ENCODE measurements at places on chromosomes 7 and 10.

GRCh38 chr7:135486261-135486920, 23.5 kb downstream of the CNOT4 start:
- H3K27me3 ChIP-seq: no peaks in the 10 kb centered on the region
- H3K27ac ChIP-seq: no peak overlapping the region
- H3K4me1 ChIP-seq: peaks cover 36% of the 10 kb centered on the region
- no peak overlapping the region for H3K4me3 ChIP-seq
- DNase-seq: no peak

- H3K27me3 ChIP-seq: no peaks in the 10 kb centered on the region
- no peaks in the 10 kb centered on the region for H3K36me3 ChIP-seq
- H3K4me1 ChIP-seq: no peaks in the 10 kb centered on the region
- no peak overlapping the region for H3K4me3 ChIP-seq
- no peak overlapping the region for H3K27ac ChIP-seq
These were observed 33.6 kb downstream of the DNMBP start for GRCh38 chr10:99975942-99976809.

GRCh38 chr10:77661100-77661499, 23.5 kb upstream of the KCNMA1 start:
- no peaks in the 10 kb centered on the region for H3K36me3 ChIP-seq
- H3K27ac ChIP-seq: no peak overlapping the region
- H3K27me3 ChIP-seq: no peaks in the 10 kb centered on the region

GRCh38 chr7:48634116-48634632, 290.2 kb upstream of the CDC14C start:
- no peak overlapping the region for H3K27ac ChIP-seq
- H3K36me3 ChIP-seq: no peaks in the 10 kb centered on the region
- no peaks in the 10 kb centered on the region for H3K4me1 ChIP-seq
- H3K4me3 ChIP-seq: no peak overlapping the region

DNA sequence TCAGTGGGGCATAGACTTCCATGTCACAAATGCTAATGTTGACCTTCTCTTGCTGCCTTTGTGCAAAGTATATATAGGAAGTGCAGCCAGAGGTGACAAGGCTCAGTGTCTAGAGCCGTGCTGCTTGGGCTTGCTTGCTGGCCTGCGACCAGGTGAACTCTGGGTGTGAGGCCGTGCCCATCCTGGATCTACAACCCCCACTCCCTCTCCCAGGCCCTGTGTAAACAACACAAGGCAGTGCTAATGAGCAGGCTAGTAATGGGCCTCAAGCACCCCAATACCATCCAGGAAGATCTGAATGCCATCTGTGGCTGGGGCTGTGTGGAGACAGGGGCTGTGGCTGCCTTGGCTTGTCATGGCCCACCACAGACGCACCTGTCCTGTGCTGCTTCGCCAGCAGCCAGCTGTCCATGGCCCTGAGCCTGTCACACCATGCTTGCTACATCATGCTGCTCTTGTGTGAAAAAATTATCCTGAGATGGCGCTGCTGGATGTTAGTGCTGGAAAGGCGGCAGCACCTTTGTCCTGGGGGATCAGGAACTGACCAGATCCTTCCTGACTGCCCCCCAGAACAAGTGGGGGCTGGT, 107.6 kb upstream of the ZNF92 start:
- DNase-seq: no peak
- H3K4me1 ChIP-seq: peaks cover 12% of the 10 kb centered on the region
- no peak overlapping the region for H3K4me3 ChIP-seq
- H3K27ac ChIP-seq: no peak overlapping the region
- H3K27me3 ChIP-seq: peaks cover 7% of the 10 kb centered on the region

DNA sequence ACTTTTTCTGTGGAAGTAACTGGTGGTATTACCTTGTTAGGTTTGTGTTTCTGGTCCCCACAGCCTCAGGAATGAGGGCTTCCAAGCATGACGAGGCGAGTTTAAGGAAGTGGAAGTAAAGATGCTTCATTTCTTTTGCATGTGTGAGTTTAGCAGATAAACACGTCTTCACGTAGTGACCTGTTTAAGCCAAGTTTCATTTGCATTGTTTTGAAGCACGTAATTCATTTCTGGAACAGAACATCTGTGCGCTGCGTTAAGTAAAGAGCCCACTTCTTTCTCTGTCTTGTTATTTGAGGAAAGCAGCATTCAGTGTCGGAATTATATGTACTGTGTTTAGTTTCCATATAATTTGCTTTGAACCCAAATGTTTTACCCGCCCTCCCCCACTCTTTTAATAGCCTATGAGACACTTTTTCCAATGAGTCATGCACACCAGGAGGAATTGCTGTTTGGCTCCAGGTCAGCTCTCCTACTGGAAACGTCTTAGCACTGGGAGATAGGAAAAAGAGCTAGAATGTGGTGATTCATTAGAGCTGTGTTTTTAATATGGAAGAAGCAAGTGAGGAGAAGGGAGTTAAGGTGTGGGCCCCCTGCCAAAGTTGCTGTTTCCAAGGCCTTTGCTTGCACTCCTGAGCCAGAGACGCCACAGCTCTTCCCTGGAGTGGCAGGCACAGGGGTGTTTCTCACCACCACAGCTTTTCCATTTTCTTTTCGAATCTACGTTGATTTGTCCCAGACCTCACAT, 36.7 kb downstream of the BTBD16 start:
- H3K27me3 ChIP-seq: no peaks in the 10 kb centered on the region
- no peak overlapping the region for H3K27ac ChIP-seq
- H3K4me1 ChIP-seq: no peaks in the 10 kb centered on the region
- no peak overlapping the region for H3K4me3 ChIP-seq

- H3K27me3 ChIP-seq: peaks cover 21% of the 10 kb centered on the region
- no peaks in the 10 kb centered on the region for H3K36me3 ChIP-seq
- no peak overlapping the region for H3K27ac ChIP-seq
- peak; percentile 20 for DNase-seq
- peaks cover 20% of the 10 kb centered on the region for H3K4me1 ChIP-seq
These were observed 511 bp upstream of the NRP1 start for GRCh38 chr10:33334805-33335550.

DNA sequence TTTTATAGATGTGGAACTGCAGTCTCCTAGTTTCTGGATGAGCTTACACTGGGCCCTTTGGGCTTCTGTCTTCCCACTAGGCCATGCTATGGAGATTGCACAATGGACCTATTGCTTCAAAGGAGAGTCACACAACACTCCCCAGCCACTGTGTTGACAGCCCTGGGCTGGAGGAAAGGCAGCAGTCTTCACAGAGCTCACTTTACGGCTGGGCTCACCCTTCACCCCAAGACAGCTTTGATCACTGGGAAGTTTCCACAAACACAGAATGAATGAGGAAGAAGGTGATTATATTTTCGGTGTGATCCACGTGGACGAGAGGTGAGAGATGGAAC, 92.7 kb upstream of the GDF10 start:
- peaks cover 60% of the 10 kb centered on the region for H3K4me1 ChIP-seq
- peak overlapping the region; percentile 36 for H3K4me3 ChIP-seq
- peak overlapping the region; percentile 22 for H3K27ac ChIP-seq
- H3K27me3 ChIP-seq: no peaks in the 10 kb centered on the region
- no peaks in the 10 kb centered on the region for H3K36me3 ChIP-seq

DNA sequence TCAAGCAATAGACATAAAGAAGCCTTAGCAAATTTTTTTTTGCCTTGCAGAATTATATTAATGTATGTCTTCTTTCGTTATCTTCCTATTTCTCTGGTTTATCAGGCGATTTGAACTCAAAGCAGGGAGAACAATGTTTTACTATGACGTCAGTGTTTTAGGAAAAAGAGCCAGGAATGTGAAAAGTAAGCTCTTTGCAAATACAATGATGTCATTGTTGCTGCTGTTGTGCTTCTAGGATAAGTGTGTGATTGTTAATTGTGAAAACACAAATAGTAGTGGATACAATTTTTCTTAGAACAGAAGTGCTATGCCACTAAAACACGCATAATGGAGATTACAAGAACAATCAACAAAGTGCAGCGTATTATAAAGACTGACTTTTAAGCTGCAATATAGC, 9.5 kb upstream of the AUTS2 start:
- DNase-seq: no peak
- no peak overlapping the region for H3K27ac ChIP-seq
- H3K27me3 ChIP-seq: no peaks in the 10 kb centered on the region
- H3K36me3 ChIP-seq: no peaks in the 10 kb centered on the region
- H3K4me1 ChIP-seq: no peaks in the 10 kb centered on the region

DNA sequence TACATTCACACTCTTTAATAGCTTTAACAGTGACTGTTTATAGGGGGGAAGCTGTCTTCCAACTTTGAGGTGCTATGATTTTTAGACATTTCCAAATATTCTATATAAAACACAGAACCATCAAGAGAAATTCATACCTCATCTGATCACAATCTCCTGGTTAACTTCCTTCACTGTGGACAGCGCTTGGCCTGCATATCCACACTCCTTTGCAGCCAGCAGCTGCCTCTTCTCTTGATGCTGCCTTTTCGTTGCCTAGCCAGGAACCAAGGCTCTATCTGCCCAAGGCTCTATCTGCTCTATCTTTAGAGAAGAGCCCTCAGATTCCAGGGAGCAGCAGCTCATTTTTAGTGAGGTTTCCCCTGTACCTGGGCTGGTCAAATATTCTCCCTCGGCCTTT, 252.0 kb downstream of the PTEN start:
- no peak overlapping the region for H3K4me3 ChIP-seq
- H3K27ac ChIP-seq: no peak overlapping the region
- H3K36me3 ChIP-seq: no peaks in the 10 kb centered on the region
- no peak for DNase-seq
- H3K27me3 ChIP-seq: no peaks in the 10 kb centered on the region

GRCh38 chr10:1673568-1674345, 63.6 kb downstream of the ADARB2 start:
- no peaks in the 10 kb centered on the region for H3K4me1 ChIP-seq
- no peak overlapping the region for H3K27ac ChIP-seq
- no peaks in the 10 kb centered on the region for H3K27me3 ChIP-seq
- H3K36me3 ChIP-seq: no peaks in the 10 kb centered on the region
- H3K4me3 ChIP-seq: no peak overlapping the region

DNA sequence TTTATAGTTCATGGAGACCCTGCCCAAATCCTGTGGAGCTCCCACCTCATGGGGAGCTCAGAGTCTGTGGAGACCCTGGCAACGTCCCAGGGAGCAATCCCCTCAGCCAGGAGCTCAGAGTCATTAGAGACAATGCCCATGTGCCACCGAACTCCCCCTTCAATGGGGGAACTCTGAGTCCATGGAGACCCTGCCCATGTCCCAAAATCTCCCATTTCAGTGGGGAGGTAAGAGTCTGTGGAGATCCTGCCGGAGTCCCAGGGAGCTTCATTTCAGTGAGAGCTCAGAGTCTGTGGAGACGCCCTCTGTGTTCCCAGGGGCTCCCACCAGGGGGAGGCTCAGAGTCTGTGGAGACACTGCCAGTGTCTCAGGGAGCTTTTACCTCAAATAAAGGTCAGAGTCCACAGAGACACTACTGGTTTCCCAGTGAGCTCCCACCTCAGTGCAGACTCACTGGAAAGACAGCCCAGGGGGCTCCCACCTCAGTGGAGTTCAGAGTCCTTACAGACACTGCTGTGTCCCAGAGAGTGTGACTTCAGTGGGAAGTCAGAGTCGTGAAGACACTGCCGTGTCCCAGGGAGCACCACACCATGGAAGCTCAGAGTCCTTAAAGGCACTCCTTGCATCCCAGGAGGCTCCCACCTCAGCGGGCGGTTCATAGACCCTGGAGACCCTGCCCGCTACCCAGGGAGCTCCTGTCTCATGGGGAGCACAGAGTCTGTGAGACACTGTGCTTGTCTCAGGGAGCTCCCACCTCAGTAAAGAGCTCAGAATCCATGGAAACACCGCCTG, 5.0 kb downstream of the MYO1G start:
- H3K36me3 ChIP-seq: peaks cover 77% of the 10 kb centered on the region
- H3K4me1 ChIP-seq: peaks cover 50% of the 10 kb centered on the region
- H3K4me3 ChIP-seq: no peak overlapping the region
- DNase-seq: peak; percentile 55
- no peaks in the 10 kb centered on the region for H3K27me3 ChIP-seq

GRCh38 chr7:120856621-120857352, 1.2 kb downstream of the TSPAN12 start:
- H3K27me3 ChIP-seq: peaks cover 15% of the 10 kb centered on the region
- H3K27ac ChIP-seq: no peak overlapping the region
- H3K4me3 ChIP-seq: peak overlapping the region; percentile 32

DNA sequence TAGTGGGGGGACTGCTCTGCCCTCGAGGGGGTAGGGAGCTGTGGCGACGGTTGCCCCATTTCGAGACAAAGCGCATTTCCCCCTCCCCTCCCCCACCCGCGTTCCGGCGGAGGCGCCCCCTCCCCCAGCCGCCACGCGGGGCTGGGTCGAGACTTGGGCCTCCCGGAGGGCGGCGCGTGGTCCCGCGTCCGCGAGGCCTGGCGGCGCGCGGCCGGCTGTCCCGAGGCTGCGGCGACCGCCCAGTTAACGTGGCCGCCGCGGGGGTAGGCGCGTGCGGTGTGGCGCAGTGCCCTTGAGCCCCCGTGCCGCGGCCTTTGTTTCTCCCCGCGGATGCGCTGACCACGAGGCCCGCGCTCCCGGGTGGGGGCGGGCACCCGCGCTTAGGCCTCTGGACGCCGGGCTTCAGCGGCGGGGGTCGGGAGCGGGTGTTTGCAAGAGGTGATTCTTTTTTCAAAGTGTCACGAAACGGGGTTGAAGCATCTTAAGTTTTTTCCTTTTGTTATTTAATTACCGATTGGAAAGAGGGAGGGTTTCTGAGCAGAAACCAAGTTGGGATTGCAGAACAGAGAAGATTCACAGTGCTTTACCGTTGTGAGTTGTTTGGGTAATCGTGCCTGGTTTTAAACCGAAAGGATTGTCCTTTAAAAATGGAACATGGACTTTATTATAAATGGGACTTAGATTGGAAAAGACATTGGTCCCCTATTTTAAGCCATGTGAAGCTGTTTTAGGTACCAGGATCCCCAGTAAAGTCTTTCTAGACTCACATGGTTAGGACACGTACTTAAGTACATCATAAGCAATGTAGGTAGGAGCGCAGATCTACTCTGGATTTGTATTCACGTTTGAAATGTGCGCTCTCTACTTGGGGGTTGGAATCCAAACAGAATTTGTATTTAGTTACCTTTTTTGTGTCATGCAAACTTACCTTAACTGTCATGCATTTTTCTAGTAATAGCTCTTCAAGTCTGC, 760 bp downstream of the CBX3 start:
- no peaks in the 10 kb centered on the region for H3K27me3 ChIP-seq
- peaks cover 16% of the 10 kb centered on the region for H3K36me3 ChIP-seq
- DNase-seq: peak; percentile 57
- peak overlapping the region; percentile 98 for H3K27ac ChIP-seq
- peak overlapping the region; percentile 53 for H3K4me3 ChIP-seq

DNA sequence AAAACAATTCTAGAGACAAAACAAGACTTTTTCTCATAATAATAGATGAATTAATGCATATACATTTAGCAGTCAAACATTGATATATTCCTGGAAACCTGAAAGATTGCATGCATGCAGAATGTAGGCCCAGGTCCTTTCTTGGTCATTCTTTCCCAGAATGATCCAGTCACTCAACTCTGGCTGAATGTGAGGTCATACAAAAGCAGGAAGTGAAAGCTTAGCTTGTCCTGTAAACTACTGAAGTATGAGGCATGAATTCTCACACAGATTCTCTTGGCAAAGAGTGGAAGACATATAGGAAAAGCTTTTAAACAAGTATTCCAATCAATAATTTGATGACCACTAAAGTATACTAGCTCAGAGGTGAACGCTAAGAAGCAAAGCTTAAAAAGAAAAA, 253.9 kb downstream of the PPP1R3A start:
- H3K27ac ChIP-seq: no peak overlapping the region
- H3K4me3 ChIP-seq: no peak overlapping the region
- H3K36me3 ChIP-seq: no peaks in the 10 kb centered on the region
- H3K27me3 ChIP-seq: no peaks in the 10 kb centered on the region
- no peaks in the 10 kb centered on the region for H3K4me1 ChIP-seq
